ENCODE measurements at places on chromosomes 6 and 20.

DNA sequence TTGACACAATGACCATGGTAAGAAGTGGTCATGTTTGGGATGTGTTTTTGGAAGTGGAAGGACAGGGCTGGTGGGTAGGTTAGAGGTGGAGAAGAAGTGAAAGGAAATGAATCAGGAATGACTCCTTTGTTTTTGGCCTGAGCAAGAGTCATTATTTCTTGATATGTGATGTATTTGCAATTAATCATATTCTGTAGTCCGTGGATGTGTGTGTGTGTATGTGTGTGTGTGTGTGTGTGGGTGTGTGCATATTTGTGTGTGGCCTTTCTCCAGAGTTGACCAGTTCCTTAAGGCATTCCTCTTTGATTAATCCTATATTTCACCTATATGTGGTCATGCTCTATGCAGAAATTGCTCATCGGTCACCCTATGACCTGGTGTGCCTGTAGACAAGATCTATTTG lies 130.7 kb downstream of the UTRN start:
- DNase-seq = peak; percentile 18

DNA sequence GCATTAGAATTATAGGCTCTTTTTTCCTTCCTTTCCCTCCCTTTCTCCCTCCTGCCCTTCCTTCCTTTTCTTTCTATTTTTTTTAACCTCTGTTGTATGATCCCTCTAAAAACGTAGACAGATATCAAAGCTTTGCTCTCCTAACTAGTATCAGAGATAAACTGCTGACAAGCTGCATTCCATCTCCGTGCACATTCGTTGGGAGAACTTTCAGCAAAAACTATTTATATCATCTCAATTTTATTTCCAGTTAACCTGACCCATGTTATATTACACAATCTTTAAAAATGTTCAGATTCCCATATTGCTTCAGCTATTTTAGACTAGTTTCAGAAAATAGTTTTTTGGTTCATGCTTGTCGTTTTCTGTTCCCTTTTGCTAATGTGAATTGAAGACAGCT lies 47.3 kb downstream of the RNF217 start:
- peak; percentile 16 for DNase-seq

GRCh38 chr20:38804682-38805501 lies 605 bp upstream of the PPP1R16B start:
- DNase-seq = no peak

DNA sequence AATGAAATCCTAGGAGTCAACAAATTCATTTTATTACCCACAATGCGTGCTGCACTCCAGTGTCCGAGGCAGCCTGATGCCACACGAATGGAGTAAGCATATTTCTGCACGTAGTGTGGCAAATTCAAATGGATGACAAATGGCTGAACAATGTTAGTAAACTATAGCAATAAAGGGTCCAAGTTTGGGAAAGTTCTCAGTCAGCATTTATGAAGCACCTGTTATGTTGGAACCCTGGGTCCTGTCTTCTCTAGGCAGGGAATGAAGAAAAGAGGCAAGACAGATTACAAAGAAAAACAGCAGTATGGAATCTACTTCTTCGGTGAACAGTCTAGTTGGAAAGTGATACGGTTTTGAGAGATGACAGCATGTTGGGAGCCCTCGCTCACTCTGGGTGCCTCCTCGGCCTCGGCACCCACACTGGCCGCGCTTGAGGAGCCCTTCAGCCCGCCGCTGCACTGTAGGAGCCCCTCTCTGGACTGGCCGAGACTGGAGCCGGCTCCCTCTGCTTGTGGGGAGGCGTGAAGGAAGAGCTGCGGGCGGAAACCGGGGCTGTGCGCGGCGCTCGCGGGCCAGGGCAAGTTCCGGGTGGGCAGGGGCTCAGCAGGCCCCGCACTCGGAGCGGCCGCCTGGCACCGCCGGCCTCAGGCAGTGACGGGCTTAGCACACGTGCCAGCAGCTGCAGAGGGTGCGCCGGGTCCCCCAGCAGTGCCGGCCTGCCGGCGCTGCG lies 4.8 kb upstream of the RANBP9 start:
- no peak for DNase-seq

- no peak for DNase-seq
These were observed 188.1 kb upstream of the BMP2 start for GRCh38 chr20:6579417-6579816.

GRCh38 chr6:53018446-53018845 lies 23.4 kb upstream of the GSTA4 start:
- DNase-seq = no peak

DNA sequence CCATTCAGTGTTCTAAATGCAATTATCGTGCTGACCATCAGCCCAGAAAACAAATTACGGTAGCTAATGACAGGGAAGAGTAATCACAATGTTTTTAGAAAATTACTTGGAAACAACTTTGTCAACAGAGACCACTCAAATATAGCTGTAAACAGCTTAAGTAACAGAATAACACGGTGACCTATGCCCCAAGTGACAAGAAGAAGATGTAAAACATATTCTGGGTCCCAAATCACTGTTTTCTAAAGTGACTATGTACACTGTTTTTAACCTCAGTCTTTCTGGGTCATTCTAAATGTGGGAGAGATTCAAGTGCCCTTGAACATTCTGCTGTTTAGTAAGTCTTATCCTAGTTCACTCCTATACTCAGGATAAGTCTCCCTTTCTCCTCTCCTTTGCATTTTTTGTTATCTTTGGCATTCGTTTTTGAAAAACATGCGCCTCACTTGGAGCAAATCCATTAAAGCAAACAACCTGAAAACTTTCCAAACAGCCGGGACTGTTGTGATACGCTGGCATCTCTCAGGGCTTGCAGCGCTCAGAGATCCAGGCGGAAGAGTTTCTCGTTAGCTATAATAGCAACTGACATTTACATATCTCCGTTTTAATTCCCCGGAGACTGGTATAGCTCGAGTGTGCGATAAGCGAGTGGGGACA lies 114.5 kb upstream of the SOX4 start:
- no peak for DNase-seq

GRCh38 chr6:80886475-80886874 lies 780.0 kb downstream of the BCKDHB start:
- no peak for DNase-seq

- no peak for DNase-seq
These were observed 425.5 kb downstream of the CBLN4 start for GRCh38 chr20:55579802-55580201.

- DNase-seq = no peak
These were observed 39.2 kb downstream of the PSMG4 start for GRCh38 chr6:3297909-3298308.

GRCh38 chr20:25051386-25052155 lies 6.4 kb downstream of the ACSS1 start:
- DNase-seq = no peak

DNA sequence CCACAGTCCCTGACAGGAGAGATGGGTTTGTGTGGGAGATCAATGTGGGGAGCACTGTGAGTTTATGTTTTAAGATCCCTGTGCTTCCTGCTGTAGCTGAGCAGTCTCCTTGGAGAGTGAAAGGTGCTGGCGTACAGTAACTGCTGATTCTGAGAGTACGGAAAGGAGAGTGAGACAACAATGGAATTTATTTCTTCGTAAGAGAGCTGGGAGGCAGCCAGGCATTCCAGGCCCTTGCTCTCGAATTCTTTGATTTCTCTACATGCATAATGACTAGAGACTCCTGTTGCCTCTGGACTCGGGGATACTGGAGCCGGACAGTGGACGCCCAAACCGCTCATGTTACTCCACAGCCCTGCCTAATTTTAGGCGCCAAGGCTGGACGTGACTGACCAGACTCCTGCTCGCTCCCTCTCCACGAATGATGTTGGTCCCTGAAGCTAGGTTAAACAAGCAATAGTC lies 131.0 kb upstream of the PHACTR1 start:
- DNase-seq = no peak

GRCh38 chr20:46169245-46170171 lies 51.4 kb downstream of the CD40 start:
- no peak for DNase-seq

GRCh38 chr6:71531006-71531405 lies 242.4 kb downstream of the OGFRL1 start:
- DNase-seq = peak; percentile 24

DNA sequence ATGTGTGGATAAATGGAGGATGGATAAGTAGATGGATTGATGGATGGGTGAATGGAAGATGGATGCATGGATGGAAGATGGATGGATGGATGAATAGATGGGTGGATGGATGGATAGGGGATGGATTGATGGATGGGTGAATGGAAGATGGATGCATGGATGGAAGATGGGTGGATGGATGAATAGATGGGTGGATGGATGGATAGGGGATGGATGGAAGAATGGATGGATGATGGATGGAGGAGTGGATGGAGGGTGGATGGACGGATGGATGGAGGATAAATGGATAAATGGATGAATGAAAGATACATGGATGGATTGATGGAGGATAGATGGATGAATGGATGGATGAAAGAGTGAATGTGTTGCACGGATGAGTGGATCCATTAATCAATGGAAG lies 3.0 kb upstream of the NFATC2 start:
- no peak for DNase-seq

GRCh38 chr6:121691126-121691551 lies 255.7 kb downstream of the GJA1 start:
- DNase-seq = peak; percentile 3

DNA sequence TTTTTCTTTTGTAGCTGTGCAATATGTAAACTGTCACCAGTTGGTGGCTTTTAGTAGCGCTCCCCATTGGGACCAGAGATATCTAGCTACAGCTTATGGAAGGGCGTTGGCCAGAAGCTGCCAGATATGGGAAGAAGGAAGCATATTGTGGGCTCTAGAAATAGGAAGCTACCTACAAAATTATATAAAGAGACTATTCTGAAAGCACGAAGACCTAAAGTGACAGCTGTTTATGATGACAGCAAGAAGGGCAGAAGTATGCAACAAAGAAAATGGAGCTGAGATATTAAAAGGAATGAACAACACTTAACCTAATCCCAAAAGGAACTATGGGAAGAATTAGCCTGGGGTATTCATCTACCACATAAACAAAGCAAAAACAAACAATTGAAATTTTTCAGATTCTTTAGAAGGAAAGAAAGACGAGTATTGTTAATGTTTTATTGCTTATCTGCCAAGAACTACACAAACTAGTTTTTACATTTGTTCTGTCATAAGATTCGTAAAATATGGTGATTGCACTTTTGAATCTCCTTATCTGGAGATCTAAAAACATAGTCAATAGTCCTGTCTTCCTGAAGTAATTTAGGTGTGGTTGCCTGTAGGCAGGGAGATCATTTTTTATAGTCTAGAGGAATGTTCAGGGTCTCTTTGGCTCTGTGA lies 81.6 kb downstream of the NCOA7 start:
- no peak for DNase-seq

Data from AG08395 (cell line).